Muscle of back (tissue), 13 donors: ENCODE measurements at places on chromosomes 12 and 14. TPM values are rescaled to one million over a fixed set of nuclear protein-coding genes. Genes with fewer than 3 reads are reported as not detected.

DNA sequence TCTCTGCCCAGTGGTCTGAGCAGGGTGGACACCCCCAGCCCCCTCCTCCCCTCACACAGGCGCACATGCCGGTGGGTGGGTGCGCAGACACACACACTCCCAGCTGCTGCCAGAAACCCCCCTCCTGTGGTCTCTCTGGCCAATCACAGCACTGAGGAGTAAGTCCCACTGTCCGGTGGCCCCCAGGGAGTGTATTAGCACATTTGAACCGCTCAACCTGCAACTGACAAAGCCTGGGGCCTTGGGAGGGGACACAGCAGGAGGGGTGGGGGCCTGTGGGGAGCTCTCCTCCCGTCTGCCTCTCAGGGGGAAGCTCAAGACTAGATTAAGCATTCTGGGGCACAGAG lies 11.7 kb downstream of the FIGNL2 start:
- DNase-seq: no peak

GRCh38 chr12:16187660-16188059 lies 89.8 kb downstream of the SLC15A5 start:
- DNase-seq: no peak

Gene TAS2R31
- 0.74 TPM for polyA plus RNA-seq

DNA sequence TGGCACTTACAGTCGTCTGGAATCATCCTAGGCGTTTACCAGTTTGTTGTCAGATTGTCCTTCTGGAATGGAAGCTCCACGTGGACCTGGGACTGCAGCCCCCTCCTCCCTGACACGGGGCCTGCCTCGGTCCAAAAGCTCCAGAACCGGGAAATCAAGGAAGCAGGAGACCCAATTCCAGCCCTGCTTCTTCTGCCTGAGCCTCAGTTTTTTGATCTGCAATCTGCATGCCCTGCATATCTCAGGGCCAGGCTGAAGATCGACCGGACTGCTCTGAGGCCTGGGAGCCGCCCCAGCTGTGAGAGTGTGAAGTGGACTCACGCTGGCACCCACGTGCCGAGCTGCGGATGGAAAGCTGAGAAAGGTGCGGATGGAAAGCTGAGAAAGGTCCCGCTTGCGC lies 98.6 kb downstream of the SETD3 start:
- DNase-seq: no peak

Gene MAP3K9
- polyA plus RNA-seq: 0.58 TPM

GRCh38 chr12:129540249-129540648 lies 363.6 kb downstream of the TMEM132D start:
- no peak for DNase-seq

Gene BBS10
- polyA plus RNA-seq: 14.9 TPM

Gene HIF1A
- polyA plus RNA-seq: 77.7 TPM

GRCh38 chr12:130929363-130929762 lies 24.3 kb upstream of the ADGRD1 start:
- DNase-seq: no peak

- DNase-seq: no peak
These were observed 505 bp upstream of the HEBP1 start for GRCh38 chr12:13000616-13000924.

GRCh38 chr12:57091638-57092528 lies 3.0 kb downstream of the NAB2 start:
- DNase-seq: no peak

DNA sequence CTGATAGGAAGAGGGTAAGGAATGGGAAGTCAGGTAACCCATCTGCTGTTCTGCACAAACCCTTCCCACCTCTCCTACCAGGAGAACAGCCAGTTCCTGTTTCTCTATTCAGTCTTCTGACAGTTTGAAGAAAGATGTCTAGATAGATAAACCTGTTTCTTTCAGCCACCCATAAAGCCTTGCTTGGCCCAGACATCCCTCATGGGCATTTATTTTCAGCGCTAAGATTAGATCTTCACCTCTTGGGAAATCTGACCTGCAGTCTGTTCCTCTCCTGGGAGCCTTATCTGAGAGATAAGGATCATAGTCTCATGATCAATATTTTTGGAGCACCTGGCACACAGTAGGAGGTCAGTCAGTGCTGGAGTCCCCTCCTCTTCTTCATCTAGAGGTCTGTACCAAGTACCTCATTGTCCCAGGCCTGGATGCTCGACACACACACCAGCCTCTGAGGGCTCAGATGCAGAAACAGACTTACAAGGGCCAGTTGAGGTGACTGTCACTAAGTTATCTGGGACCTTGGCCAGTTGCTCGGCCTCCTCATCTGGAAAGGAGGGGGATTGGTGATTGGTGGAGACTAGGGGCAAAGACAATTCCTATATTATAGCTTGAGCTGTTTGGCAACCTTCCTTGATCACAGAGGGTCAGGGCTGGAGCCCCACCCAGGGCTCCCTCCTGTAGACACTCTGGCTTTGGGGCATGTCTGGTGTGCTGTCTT lies 18.2 kb downstream of the ACVRL1 start:
- no peak for DNase-seq

DNA sequence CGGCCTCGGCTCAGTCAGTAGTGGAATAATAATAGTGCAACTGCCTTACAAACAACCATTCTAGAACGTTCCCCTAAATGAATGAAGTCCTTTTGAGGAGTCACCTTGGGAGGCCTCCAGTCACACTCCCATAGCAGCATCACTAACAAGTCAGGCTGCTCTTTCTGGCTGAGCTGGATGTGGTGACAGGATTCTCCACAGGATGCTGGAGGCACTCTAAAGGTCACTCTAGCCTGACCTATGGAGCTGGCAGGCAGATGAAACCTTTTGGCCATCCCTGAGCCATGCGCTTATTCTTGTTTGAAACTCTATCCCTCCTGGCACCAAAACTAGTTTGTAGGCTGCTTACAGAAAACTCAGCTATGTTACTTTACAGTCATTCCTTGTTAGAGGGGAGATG lies 17.9 kb upstream of the TFCP2 start:
- DNase-seq: no peak

DNA sequence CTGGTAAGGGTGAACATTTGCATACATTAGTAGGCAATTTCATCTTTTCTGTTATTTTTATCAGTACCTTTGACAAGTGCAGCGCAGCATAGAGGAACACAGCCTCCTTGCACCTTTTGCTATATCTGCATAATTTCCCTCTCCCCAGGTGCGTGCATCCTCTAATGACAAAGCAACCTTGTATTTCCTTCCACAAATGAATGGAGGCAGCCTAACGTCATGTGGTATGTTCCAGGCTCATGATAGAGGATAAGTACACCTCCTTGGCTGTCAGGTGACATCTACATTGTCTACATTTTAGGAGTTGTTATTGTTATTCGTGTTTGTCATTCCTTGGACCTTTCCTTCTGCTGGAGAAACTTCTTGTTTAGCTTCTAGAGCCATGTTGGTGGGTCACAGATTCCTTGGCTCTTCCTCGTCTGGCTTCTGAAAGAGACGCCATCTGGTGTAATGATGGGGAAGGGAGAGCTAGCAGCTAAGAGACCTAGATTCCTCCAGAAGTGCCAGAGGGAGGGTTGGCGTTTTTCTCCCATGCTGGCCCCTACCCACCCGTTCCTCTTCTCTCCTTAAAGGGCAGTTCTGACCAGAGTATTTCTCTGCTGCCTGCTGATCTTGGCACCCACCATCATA lies 37.0 kb downstream of the EVL start:
- no peak for DNase-seq

GRCh38 chr12:86349196-86349595 lies 93.0 kb upstream of the MGAT4C start:
- DNase-seq: no peak

Gene NDUFA12
- 105 TPM for polyA plus RNA-seq

- DNase-seq: no peak
These were observed 266.6 kb upstream of the FAR2 start for GRCh38 chr12:28882444-28882843.

DNA sequence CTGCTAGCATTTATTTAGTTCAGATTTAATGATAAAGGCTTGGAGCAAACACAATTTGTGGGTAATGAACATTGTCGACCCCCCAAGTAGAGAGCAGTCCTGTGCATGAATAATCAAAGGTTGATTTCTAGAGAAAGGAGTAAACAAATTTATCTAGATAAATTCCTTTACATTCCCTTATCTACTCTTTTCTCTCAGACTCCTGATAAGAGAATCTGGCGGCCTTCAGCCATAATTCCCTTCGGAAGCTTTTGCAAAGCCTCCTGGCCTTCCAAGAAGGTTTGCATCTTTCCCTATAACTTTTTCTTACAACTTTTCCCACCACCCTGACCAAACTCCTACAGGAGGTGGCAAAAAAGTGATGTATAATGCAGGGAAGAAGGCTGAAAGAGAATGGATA lies 42.1 kb downstream of the TMTC3 start:
- DNase-seq: no peak

DNA sequence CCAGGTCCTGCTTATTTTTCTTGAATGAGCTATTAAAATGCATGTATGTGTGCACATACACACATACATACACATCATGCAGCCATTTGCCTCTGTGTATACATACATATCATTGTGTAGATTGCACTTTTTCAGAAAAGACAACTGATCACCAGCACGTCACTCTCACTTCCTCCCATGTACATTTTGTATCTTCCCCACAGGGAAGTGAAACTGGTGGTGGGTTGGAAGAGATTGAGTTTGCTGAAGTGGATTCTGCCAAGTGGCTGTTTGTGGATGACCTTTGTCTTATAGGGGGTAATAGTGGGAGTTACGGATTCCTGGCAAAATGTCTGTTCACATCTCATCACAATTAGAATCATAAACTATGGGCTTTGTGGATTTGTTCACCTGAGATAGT lies 448.6 kb downstream of the RAD51B start:
- DNase-seq: no peak

Gene BEGAIN
- 3.4 TPM for polyA plus RNA-seq

DNA sequence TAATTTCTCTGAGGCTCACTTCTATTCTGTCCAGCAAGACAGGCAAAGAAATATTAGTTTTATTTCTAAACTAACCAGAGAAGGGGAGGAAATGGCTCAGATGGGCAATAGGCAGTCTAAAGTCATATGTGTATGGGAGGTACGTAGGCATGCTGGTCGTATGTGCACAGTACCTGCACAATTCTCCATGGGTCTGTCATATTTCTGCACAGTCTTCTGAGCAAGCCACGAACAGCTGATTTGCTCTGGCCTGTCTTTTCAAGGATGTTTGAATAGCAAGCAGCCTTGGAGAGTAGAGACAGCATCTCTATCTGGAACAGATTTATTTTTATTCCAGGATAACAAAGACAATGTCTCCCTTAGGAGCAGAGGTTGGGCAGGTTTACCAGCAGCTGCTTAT lies 92.1 kb downstream of the SLC25A47 start:
- DNase-seq: no peak

Gene SLC10A1
- not detected for polyA plus RNA-seq

- DNase-seq: no peak
These were observed 18.8 kb upstream of the RAP1B start for GRCh38 chr12:68591734-68592418.

GRCh38 chr14:49464885-49465284 lies 121.3 kb downstream of the RPS29 start:
- no peak for DNase-seq

- no peak for DNase-seq
These were observed 22.6 kb upstream of the TRAF3 start for GRCh38 chr14:102754370-102755262.

GRCh38 chr12:24854017-24854416 lies 94.9 kb downstream of the BCAT1 start:
- DNase-seq: no peak

- DNase-seq: no peak
These were observed 284.3 kb downstream of the FUT8 start for GRCh38 chr14:65696801-65697200.
